ENCODE measurements at places on chromosomes 7 and 10.

- no peak for DNase-seq
Observed at GRCh38 chr10:116787053-116787659, 44.8 kb upstream of the HSPA12A start.

DNA sequence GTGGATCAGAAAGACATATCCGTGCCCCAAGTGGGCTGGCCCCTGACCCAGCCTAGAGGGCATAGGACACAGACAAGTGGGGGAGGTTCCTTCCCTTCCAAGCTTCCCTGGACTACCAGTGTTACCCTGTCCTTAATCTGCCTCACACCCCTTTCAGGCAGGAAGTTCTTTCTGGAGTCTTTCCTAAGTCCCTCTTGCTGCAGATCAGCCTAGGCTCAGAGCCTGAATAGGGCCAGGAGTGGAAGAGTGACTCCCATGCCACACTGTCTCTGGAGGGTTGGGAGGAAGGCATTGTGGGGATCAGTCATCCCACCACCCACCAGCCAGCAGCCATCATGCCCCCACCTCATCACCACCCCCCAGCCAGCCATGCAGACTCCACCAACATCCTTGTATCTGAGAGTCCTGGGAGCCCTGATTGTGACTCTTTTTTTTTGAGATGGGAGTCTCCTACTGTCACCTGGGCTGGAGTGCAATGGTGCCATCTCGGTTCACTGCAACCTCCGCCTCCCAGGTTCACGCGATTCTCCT, 22.6 kb downstream of the POLL start:
- DNase-seq = no peak

DNA sequence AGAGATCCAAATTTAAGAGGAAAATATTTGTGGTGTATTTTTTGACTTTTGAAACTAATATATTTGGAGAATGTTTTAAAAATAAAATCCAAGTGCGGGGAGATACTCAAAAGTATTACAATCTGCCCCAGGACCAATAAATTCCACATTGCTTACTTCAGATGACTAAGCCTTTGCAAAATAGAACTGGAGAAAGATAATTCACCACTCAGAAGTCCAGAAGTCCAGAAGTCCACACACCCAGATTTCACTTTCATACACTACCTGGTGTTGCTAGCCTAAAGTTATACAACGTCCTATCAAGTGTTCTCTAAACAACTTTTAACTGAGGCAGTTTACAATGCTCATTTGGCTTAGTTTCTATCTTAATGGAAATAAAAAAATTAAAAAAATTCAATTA, 487.0 kb upstream of the SEMA3D start:
- DNase-seq = no peak

DNA sequence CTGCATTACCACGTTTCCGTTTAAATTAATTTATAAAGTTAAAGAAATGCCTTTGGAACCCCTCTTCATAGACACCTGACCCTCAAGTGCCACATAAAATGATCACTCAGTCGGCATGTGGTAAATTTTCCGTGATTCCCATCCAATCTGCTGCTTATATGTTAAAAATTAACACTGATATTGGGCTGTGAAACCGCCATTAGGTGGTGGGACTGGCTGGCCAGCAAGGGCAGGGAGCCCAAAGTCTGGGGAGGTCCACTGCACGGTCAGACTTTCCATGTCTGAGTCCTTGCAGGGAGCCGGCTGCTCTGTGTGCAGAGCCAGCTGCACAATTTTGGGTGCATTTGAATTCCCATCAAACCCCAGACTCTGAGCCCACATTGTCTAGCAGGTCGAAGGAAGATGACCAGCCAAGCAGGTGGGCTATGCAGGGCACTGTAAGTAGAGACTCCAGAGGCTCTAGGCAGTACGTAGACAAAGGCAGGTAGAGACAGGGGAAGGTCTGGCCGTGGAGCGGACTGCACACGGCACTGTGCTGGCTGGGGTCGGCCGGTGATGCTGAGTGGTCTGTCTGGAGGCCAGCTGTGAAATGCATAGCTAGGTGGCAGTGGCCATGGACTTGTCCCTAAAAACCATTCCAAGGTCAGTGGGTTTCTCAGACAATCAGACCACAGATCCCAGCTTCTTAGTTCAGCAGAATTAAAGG, 122.9 kb downstream of the SH3PXD2A start:
- no peak for DNase-seq

GRCh38 chr7:20223356-20223755, 6.2 kb upstream of the MACC1 start:
- DNase-seq = no peak

GRCh38 chr10:30743586-30743985, 114.0 kb upstream of the LYZL2 start:
- DNase-seq = no peak

GRCh38 chr10:97412891-97413304, 11.8 kb upstream of the RRP12 start:
- DNase-seq = no peak

GRCh38 chr7:143504937-143505297, 27.2 kb downstream of the TAS2R41 start:
- DNase-seq = no peak

- DNase-seq = no peak
Observed at GRCh38 chr7:6182993-6183392, 89.4 kb downstream of the CYTH3 start.

DNA sequence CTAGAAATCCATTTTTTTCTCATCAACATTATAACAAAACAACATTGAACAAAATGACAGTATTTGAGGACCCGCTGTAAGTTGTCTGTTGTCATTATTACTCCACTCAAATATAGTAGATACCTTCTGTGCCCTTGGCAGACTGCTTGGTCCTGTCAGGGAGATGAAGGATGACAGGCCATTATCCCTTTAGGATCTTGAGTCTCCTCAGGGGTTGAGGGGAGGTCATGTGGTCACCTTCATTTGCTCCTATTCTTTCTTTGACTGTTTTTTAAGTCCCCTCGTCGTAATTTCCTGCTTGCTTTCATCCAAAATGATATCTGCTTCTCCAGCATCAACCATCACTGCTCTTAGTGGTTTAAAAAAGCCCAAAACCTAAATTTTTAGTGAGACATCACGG, 2.6 kb upstream of the PIP4K2A start:
- DNase-seq = no peak

- DNase-seq = no peak
Observed at GRCh38 chr10:5325076-5325475, 39.7 kb upstream of the UCN3 start.

Data from KBM-7 (cell line).